ENCODE measurements at places on chromosomes 16 and 17.

- no peak for DNase-seq
These were observed 52.1 kb downstream of the KLHDC4 start for GRCh38 chr16:87713451-87714229.

DNA sequence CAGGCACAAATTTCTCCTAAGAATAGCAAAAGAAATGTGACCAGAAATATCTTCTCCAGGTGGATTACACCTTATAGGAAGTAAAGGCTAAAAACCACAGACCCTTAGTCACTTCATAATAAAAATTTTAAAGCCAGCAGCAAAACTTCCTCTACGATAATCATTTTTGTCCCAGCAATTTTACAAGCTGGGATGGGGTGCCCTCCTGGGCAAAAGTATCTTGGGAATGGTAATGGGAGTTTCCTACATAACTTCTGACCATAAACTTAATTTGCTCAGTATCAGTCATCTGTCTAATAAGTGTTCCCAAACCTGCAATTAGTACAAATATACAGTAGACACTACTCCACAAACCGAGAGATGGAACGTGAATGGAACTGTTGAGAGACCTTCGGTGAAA lies 3.0 kb downstream of the PHF12 start:
- DNase-seq: no peak

DNA sequence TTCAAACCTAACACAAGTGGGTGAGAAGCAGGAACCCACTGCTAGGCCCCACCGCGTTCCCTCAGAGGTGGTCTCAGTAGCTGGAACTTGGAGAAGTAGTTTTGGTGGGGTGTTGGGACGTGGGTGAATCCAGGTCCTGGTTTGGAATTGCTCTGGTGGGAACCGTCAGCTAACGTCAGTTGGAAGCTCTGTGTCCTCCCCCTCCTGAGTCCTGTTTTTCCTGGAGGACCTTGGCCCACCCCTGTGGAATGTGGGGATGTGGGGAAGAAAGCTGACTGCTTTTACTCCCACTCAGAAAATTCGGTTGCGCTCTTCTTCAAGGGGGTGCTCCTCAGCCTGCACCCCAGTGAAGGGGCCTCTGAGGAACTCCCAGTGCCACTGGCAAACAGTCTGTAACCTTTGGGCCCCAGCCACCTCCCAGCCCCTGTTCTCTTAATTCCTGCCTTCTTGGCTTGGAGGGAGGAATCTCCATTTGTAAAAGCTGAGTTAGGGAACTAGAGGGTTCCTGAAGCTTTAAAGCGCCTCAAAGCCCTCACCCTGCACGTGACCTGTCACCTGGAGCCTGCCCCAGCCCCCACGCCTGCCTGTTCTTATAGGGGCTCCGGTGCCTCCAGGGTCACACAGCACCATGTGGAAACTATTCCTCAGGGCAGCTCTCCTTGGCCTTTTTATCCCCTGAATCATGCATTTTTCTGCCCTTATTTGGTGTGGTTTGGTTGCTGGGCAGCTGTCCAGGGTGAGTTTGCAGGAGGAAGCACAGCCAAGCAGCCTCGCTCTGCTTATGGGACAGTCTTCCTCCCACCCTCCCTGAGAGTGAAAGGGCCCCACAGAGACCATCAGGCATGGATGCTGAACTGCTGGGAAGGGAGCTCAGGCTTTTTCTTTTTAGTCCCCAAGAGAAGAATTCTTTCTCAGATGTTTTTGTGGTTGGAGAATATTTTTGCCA lies 16.2 kb upstream of the NAGLU start:
- DNase-seq: peak; percentile 98

- DNase-seq: no peak
These were observed 11.7 kb downstream of the MYH10 start for GRCh38 chr17:8618825-8619224.

GRCh38 chr17:2854143-2855055 lies 58.2 kb downstream of the RAP1GAP2 start:
- DNase-seq: no peak

DNA sequence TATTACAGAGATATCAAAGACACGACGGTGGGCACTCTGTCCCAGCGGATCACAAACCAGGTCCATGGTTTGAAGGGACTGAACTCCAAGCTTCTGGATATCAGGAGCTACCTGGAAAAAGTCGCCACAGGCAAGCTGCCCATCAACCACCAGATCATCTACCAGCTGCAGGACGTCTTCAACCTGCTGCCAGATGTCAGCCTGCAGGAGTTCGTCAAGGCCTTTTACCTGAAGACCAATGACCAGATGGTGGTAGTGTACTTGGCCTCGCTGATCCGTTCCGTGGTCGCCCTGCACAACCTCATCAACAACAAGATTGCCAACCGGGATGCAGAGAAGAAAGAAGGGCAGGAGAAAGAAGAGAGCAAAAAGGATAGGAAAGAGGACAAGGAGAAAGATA lies 8.7 kb downstream of the PSMD7 start:
- DNase-seq: no peak

DNA sequence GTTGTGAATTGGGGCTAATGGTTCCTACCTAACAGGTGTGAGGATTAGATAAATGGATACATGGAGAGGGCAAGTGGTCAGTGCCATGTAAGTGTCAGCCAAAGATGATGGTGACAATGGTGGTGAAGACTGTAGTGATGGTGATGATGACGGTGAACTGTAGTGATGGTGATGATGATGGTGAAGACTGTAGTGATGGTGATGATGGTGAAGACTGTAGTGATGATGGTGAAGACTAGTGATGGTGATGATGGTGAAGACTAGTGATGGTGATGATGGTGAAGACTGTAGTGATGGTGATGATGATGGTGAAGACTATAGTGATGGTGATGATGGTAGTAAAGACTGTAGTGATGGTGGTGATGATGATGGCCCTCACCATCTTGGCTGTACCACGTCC lies 18.1 kb upstream of the GNG13 start:
- no peak for DNase-seq

DNA sequence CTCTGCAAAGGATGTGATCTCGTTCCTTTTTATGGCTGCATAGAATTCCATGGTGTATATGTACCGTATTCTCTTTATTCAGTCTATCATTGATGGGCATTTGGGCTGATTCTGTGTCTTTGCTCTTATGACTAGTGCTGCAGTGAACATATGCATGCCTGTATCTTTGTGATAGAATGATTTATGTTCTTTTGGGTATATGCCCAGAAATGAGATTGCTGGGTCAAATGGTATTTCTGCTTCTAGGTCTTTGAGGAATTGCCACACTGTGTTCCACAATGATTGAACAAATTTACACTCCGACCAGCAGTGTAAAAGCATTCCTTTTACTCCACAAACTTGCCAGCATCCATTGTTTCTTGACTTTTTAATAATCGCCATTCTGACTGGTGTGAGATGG lies 60.2 kb upstream of the ADORA2B start:
- no peak for DNase-seq

GRCh38 chr17:82941021-82942001 lies 101.5 kb upstream of the ZNF750 start:
- DNase-seq: no peak

GRCh38 chr17:13584701-13585080 lies 17.0 kb downstream of the HS3ST3A1 start:
- DNase-seq: no peak

DNA sequence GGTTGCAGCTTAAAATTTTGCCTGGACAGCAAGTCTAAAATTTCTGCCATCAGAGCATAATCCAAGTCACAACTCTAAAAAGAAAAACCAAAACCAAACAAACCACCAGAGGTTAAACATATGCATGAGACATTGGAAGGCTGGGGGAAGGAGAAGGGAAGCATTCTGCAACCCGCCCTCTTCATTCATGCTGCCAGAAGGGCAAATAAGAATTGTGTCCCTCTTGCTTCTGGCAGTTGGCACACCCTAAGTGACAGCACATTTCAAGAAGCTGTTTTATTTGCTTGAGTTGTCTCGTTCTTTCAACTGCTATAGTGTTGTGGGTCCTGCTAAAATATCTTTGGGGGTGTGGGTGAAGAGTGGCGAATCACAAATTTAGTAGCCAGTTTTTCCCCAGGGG lies 99.6 kb downstream of the SKAP1 start:
- DNase-seq: no peak

DNA sequence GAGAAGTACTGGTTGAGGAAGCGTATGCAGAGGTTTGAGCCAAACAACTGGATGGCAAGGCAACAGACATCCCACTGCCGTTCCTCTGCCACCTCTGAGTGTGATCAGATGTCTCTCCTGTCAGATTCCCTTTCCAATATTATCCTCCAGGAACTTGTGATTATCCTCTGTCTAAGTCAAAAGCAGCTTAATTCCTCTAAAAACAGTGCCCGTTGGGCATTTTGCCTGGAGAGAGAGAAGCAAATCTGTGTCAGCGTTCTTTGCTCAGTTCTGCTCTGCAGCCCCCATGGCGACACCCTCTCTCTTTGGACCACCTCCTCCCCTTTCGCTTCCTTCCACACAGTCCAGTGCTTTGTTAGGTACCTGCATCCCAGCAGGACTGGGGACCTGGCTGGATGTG lies 56.1 kb upstream of the TBX2 start:
- DNase-seq: no peak

- no peak for DNase-seq
These were observed 332.1 kb downstream of the C16orf95 start for GRCh38 chr16:86984991-86985647.

DNA sequence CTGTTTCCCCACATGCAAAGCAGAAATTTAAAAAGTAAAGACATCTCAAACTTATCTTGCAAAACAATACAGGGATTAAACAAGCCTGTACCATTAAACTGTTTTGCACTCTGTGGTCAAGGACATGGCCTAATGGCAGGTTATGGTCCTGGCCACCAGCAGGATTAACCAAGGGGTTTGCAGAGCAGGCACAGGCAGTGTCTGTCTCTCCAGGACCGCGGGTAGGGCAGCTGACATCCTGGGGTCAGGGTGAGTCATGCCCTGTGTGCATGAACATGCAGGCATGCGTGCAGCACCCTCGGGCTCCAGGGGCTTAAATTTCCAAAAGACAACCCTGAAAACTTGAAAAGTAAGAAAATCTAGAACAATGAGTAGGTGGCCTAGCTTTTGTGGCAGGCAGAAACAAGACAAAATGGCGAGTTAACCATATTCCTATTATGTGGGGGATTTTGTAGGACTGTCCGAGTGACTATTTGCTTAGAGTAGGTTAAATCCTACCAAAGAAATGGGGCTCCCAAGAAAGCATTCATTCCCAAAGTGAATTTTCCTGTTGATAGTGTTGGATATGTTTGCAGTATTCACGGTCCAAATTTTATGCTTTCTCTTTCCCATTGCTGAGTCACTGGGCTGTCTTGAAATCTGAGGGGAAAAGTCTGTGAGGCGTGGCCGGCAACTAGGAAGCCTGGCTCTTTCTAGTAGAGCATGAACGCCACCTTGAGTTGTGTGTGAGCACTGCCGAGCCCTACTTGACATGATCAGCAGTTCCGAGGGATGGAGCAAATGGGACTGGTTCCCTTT lies 158.4 kb upstream of the FAM20A start:
- peak; percentile 96 for DNase-seq

DNA sequence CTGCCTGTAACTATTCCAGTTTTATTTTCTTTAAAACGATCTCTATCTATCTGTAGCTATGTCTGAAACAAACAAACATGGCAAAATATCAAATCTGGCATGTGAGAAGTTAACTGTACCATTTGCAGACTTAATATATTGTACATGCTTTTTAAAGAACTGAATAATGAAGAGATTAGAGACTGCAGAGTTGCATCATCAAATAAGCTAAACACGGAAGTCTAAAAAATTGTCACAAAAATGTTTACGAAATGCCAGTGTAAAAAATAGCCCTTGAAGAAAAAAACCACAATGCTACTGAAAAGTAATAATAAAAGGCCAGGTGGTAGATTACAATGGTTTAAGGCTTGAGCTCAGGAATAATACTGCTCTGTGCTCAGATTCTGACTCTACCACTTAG lies 43.1 kb downstream of the HS3ST3A1 start:
- no peak for DNase-seq

- no peak for DNase-seq
These were observed 841 bp upstream of the GPT2 start for GRCh38 chr16:46883353-46883689.

- no peak for DNase-seq
These were observed 48.6 kb downstream of the FOXL1 start for GRCh38 chr16:86626966-86627365.

- DNase-seq: no peak
These were observed 76.0 kb downstream of the CHD9NB start for GRCh38 chr16:52976539-52977167.

DNA sequence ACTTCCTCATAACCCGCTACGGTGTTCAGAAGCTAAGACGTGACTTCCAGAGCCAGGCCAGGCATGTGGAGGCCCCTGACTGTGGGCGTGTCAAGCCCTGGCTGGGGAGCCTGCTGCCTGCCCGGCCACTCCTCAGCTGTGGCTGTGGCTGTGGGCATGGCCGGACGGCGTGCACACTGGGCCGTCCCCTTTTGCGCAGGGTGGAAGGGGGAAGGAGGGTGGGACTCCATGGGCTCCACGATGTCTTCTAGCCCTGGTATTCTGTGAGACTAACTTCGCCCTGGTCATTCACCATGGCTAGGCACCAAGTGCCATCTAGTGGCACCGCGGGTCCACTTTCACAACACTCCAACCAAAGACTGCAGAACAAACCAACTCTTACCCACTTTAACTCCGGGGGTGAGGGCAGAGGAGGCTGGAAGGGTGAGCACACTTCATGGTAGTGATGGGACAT lies 67.9 kb downstream of the N4BP1 start:
- DNase-seq: peak; percentile 85

- no peak for DNase-seq
These were observed 13.4 kb downstream of the CMC2 start for GRCh38 chr16:80993307-80993706.

DNA sequence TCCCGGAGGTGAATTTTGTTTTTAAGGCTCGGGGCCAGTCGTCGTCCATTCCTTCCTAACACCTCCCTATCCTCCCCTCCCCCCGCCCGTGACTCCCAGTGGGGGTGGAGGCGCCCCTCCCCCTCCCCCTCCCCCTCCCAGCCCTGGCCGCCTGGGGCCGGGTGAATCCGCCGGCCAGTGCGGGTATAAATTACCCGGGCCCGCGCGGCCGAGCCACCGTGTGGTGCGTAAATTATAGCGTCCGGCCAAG lies 2.0 kb upstream of the GSE1 start:
- no peak for DNase-seq

DNA sequence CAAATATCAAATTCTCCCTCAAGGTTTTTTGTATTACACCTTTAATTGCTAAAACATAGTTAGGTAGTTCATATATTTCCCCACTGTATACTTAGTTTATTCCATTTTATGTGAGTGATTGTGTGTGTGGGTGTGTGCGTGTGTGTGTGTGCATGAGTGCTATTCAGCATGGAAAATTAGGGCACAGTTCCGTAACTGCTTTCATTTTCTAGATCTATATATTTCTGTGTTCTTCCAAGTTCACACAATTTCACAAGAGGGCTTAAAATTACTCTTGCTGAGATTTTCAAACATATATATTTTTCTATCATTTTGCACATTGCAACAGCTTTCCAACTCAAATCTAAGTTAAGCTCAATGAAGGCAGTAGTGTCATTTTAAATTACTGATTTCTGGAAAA lies 782.9 kb upstream of the SOX9 start:
- DNase-seq: no peak
